Stimulated activated CD4-positive, alpha-beta T cell treated with anti-CD3 and anti-CD28 coated beads, Interleukin-15, amount 100 ng/mL, for 1 hour (primary cell): ENCODE measurements at places on chromosomes 6 and 20.

GRCh38 chr6:38283734-38284362 is 355.9 kb downstream of the BTBD9 start:
- no peak for DNase-seq

DNA sequence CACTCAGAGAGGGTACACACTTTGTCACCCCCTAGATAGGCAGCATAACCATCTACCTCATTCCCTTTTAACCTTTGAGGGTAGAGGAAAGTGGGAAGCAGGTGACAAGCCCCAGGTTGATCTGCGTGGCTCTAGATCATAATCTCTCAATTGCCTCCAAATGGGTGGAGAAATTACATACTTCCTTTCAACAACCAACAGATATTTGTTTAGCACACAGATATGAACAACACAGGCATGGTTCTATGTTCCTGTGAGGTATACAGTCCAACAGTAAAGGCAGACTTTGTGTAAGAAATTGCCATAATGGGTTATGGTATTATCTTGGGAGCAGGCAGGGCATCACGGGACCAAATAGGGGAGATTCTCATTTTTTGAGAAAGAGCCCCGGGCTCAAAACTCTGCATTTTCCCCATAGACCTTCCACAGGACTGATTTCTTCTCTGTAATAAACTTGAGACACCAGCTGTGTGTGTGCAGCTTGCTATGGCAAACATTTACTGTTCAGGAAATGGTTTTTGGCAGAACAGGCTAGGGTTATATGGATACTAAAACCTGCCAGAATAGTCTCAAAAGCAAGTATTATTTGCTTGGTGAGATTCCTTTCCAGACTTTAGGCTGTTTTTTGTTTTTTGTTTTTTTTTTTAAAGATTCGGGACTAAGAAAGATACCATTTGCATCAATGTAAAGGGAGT is 126.2 kb downstream of the CD164 start:
- DNase-seq: no peak

DNA sequence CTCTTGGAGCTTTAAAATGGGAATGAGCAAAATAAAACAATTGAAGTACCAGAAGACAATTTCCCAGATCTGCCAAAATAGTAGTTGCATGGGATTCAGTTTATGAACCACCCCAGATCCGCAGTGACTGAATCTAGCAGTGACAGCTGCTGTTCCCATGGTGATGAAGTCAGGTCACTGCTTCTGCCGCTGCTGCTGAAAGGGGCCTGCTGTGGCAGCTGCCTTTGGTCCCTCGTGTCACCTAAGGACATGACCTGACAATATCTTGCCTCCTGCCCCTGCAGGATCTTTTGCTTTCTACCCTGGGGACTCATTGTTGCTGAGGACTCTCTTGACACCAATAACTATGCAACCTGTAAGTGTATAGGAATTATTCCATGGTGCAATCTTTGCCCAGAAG is 34.3 kb upstream of the OGFRL1 start:
- DNase-seq: no peak

GRCh38 chr6:154590756-154591155 is 80.3 kb upstream of the CNKSR3 start:
- no peak for DNase-seq

DNA sequence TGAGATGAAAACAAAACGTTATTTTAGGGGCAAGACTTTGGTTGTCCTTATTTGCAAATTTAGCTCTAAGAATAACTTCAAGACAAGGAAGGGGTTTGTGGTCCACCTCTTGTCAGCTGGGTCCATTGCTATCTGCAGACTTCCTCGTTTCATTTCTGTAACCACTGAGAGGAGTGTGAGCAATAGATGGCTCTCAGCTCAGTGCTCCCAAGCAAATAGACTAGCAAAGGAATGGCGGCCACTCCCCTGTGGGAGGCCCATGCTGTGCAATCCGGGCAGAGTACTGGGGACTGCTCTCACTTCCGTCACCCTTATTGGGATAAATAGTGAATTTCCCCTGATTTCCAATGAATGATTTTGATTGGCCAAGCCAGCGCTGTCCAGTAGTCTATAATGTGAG is 176.6 kb downstream of the ZDHHC14 start:
- DNase-seq: no peak

DNA sequence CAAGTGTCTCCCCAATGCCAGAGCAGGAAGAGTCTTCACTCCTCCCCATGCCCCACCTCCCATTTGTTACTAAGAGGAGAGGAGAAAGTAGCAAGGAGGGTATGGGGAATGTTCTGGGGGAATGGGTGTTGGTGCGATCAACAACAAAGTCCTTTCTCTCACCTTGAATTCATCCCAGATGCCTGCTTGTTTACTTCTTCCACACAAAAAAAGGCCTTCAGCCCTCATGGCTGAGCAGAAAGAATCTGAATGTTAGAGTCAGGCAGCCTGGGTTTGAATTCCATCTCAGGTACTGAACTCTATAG is 9.9 kb downstream of the MOG start:
- DNase-seq: no peak

- DNase-seq: no peak
Measured at GRCh38 chr20:53708129-53708968, 114.7 kb upstream of the ZNF217 start.

DNA sequence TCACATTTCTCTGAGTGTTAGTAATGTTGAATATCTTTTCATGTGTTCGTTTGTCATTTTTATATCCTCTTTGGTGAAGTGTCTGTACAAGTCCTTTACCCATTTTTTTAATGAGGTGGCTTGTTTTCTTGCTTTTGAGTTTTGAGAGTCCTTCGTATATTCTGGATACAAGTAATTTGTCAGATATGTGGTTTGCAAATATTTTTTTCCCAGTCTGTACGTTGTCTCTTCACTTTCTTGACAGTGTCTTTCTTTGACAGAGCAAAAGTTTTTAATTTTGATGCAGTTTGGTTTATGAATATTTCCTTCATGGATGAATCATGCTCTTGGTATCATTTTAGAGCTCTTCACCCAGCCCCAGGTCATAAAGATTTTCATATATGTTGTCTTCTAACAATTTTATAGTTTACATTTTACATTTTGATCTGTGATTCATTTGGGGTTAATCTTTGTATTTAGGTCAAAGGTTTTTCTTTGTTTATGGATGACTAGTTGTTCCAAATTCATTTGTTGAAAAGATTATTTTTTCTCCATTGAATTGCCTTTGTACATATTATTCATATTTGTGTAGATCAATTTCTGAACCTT is 152.5 kb downstream of the MRPL14 start:
- DNase-seq: no peak

- no peak for DNase-seq
Measured at GRCh38 chr6:51300510-51300909, 481.8 kb downstream of the TFAP2B start.

- no peak for DNase-seq
Measured at GRCh38 chr20:40956542-40957264, 71.9 kb upstream of the TOP1 start.

- no peak for DNase-seq
Measured at GRCh38 chr6:35007016-35007415, 118.0 kb downstream of the ANKS1A start.

DNA sequence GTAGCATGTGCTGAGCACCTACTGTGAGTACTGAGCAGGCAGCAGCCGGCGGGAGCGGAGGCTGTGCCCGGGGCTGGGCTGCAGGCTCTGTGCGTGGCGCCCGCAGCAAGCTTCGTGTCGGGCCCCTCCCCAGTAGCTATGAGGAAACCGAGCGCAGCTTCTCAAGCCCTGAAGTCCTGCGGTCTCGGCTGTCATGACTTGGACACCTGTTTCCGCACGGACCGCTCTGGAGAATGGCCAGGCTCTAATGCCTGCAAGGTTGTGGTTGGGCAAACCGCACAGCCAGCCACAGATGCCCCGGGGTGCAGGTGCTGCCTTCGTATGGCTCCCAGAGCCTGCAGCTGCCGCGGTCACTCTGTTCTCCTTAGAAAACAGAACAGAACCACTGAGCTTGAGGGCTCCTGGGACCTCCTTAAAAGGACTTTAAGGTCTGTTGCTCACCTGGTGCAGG is 33.7 kb downstream of the PYGB start:
- no peak for DNase-seq

GRCh38 chr6:82882363-82883023 is 183.1 kb downstream of the UBE3D start:
- no peak for DNase-seq

DNA sequence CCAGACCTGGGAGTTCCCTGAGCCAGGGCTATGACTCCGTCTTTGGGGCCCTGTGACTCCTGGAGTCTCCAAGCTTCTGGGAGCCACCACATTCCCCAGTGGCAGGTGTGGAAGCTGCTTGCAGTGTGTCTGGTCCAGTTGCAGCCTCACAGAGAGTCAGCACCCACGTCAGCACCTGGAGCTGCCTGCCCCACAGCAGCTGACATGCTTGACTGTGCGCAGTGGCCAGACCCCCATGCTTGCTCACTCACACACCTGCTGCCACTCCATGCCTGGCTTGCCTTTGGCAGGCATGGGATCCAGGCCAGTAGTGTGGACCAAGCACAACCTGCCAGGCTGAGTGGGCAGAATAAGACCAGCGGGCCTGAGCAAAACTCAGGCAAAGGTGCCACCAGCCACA is 31.0 kb upstream of the ASIP start:
- DNase-seq: no peak

DNA sequence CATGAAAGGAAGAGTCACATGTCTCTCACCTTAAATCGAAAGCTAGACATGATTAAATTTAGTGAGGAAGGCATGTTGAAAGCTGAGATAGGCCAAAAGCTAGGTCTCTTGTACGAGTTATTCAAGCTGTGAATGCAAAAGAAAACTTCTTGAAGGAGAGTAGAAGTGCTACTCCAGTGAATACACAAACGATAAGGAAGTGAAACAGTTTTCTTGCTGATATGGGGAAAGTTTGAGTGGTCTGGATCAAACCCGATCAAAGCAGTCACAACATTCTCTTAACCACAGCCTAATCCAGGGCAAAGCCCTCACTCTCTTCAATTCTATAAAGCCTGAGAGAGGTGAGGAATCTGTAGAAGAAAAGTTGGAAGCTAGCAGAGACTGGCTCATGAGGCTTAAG is 1.9 kb upstream of the TPD52L1 start:
- DNase-seq: no peak

DNA sequence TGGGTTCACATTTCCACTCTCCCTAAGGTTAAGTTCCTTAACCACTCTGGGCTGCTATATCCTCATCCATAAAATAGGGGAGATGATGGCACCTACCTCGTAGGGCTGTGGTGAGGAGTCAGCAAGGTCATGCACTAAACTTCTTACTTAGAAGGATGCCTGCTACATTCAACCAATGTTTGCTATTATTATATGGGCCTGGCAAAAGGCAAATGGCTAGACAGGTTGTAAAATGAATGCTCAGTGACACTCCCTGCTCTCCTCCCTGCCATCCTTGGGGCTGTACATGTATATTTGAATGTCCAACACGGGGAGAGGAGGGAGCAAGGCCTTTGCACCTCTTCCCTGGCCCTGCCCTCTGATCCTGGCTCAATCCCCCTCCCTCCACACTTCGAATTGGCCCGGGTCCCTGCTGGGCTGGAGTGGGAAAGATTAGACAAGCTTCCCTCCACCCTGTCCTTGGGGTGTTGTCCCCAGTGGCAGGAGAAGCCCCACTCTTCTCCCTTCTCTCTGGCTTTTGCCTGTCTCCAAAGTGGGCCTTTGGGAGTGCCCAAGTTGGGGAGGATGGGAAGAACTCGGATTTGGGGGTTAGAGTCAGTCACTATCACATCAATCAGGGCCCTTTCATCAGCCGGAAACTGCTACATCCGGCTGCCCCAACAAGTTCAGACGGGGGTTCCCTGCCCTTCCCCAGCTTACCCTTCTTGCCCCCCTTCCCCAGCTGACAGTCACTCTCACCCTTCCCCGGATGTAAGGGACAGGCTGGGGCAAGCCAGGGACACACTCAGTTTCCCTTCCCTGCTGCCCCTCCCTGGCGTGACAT is 36.3 kb upstream of the VEGFA start:
- no peak for DNase-seq

DNA sequence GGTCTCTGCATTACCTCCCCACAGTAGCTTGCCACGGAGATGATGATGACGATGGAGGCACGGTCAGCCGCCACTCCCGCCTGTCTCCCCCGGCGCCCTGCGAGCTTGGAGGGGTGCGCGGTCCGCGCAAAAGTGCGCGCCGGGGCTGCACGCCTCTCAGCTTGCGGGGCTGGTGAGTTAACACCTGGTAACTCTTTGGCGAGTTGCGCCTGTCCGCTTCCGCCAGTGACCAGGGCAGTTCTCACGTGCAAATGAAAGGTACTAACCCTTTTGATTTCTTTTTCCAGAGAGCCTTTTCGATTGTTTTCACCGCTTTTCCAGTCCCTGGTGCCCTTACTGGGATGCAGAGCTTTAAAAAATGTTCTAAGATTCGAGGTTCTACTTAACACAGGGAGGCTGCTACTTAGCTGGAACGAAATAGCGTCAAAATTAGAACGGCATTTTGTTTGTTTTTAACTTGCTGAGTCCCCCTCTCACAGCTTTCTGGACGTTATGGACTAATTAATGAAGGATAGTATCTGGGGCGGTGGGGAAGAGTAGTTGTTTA is 6.2 kb downstream of the GRIK2 start:
- DNase-seq: no peak

DNA sequence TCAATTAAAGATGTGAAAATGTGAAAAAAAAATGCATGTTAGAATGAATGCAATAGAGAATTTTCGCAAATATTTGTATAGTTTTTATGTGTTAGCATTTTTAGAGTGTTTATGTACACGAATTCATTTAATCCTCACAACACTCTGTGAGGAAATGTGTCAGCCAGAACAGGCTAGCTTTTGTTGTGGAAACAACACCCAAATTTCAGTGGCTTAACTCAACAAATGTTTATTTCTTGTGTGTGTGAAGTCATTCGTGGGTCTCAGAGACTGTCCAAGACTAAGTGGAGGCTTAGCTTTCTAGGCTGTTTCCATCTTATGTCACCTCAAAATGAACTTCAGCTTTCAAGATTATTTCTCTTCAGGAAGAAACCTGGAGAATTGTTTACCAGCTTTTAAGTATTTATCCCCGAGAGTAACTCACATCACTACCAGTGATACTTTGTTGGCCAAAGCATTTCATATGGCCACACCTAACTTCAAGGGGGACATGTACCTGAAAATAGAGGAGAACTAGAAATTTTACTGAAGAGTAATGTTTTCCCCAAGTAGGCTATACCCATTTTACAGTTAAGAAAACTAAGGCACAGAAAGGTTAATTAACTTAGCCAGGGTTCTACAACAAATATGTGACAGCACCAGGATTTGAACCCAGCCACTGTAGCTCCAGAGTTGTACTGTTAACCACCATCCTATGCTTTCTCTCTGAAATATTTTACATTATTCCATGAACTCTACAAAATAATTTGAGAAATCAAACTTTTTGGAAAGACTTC is 306.1 kb downstream of the QKI start:
- DNase-seq: no peak
